ENCODE measurements at places on chromosomes 4 and X.

DNA sequence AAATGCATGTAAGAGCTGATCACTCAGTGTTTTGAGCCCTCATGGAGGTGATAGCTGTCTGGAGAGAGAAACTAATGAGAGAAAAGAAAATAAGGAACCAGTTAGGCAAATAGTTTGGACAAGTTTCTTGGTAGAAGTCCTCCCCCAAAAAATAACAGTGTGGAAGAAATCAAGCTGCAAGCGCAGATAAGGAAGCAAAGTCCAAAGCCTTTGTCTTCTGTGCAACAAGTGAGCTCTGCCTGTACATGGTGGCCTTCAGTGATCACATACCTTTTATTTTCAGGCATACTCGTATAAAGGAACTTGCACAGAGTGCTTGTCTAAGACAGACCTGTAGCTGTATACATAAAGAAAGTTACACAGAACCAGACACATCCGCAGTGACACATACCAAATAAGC is 2.5 kb upstream of the UGT2A3 start:
- DNase-seq: no peak

DNA sequence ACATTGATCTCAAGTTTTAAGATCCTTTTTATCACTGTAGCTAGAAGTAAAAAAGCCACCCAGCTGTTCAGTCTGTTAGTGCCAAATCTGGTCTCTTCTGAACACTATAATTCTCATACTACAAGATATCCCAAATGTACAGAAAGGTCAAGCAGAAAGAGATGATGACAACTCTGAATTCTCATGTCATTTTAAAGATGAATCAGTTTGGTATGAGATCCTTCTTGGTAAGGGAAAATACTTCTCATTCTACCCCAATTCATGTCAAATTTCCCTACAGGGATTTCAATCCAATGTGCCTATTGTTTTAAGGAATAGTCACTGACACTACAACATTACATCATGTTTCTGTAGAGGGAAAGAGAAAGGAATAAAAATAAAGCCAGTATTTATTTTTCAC is 184.5 kb downstream of the CPEB2 start:
- DNase-seq: no peak

- DNase-seq: no peak
Measured at GRCh38 chr4:100486496-100486895, 31.3 kb downstream of the EMCN start.

- no peak for DNase-seq
Measured at GRCh38 chrX:773292-774025, 142.9 kb downstream of the SHOX start.

DNA sequence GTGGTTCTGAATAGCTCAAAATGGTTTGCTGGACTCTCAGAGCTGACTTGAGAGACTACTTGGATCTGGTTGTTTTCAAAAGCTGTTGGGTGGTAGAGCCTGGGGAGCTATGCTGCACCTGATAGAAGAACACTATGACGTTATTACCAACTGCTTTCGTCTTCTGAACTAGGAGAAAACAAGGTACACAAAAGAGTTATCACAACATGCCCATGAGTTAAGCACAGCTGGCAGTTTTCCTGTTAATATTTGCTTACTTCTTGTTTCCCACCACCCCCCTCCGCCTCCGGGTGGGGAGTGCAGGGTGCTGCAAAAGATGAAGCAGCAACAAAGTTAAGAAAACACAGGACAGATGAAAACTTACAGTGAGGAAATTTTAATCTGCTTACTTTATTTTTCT is 69.1 kb downstream of the RASL11B start:
- no peak for DNase-seq

GRCh38 chrX:96837808-96838207 is 45.9 kb upstream of the RPA4 start:
- DNase-seq: no peak

- no peak for DNase-seq
Measured at GRCh38 chrX:18353931-18354368, 538 bp downstream of the SCML2 start.

GRCh38 chrX:130171446-130172126 is at the start of gene RAB33A:
Gene RAB33A, plus strand, starts transcription at chrX:130171962. Its CDS starts 101 bp downstream, at chrX:130172063.
- DNase-seq: no peak

- DNase-seq: no peak
Measured at GRCh38 chrX:133542476-133542875, 127.2 kb upstream of the GPC4 start.

GRCh38 chr4:109690690-109691410 is 12.4 kb downstream of the CASP6 start:
- no peak for DNase-seq

GRCh38 chrX:7730071-7730470 is 112.9 kb upstream of the VCX start:
- no peak for DNase-seq

GRCh38 chr4:152115794-152116193 is 355.0 kb upstream of the GATB start:
- no peak for DNase-seq

- no peak for DNase-seq
Measured at GRCh38 chrX:109281483-109282275, 200.2 kb downstream of the GUCY2F start.

DNA sequence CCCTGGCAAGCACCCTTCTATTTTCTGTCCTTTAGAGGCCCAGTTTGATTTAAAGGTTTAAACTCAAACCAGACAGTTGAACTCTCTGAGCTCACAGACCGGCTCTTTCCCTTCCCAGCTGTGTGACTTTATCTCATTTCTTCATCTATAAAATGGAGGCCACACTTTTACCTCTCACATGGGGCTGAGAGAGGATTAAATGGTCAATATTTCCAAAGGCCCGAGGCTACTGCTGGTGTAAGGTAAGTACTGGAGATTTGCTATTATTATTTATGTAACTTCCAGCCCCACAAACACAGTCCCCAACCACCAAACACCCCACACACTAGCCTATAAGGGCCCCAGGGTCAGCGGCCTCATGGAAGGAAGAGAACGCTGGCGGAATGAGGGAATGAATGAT is 13.6 kb upstream of the CYTL1 start:
- no peak for DNase-seq

DNA sequence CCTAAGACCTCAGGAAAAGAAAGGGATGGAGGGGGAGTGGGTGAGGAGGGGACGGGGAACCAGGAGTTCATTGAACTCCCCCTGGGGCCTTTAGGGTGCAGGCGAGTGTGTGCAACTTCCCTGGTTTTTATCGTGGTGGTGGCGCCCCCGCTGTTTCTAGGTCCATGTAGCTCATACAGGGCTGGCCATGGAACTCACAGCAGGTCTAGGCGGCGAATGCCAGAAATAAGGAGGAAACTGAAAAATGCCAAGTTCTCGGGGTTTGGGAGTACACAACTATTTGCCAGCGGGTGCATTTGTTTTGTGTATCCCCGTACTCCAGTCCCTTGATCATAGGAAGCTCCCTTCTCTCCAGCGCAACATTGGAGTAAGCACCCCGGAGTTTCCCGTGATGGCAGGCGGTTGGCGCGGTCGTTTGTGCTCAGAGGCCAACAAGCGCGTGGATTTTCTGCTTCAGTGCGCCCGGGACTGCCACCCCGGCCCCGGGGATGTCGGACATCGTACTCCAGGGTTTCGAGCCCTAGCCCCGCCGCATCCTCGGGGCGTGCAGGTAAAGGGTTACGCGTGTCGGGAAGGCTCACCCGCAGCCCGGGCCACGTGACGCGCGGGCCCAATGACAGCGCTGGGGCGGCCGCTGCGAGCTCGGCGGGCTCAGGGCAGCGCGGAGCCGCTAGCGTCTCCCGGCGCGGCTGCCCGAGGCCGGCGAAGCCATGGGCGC is 208.9 kb downstream of the NWD2 start:
- no peak for DNase-seq

- DNase-seq: no peak
Measured at GRCh38 chr4:2254665-2255500, 7.0 kb downstream of the MXD4 start.

DNA sequence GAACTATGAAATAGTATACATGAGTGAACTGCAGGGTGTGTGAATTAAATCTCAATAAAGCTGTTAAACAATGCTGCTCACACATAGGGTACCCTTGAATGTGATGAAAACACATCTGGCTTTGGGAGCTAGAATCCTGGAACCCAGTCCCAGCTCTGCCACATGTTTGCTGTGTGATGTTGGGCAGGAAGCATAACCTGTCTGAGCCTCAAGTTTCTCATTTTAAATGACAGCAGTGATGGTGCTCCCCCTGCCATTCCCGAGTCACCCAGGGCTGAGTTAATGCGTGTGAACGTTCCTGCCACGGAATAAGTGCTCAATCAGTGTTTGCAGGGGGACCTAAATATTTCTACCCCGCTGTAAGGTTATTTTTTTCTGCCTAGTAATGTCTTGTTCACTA is 10.9 kb downstream of the EVC start:
- DNase-seq: no peak

- no peak for DNase-seq
Measured at GRCh38 chrX:76550016-76550415, 122.5 kb downstream of the MAGEE1 start.

- no peak for DNase-seq
Measured at GRCh38 chr4:7460566-7460965, 25.8 kb upstream of the PSAPL1 start.

DNA sequence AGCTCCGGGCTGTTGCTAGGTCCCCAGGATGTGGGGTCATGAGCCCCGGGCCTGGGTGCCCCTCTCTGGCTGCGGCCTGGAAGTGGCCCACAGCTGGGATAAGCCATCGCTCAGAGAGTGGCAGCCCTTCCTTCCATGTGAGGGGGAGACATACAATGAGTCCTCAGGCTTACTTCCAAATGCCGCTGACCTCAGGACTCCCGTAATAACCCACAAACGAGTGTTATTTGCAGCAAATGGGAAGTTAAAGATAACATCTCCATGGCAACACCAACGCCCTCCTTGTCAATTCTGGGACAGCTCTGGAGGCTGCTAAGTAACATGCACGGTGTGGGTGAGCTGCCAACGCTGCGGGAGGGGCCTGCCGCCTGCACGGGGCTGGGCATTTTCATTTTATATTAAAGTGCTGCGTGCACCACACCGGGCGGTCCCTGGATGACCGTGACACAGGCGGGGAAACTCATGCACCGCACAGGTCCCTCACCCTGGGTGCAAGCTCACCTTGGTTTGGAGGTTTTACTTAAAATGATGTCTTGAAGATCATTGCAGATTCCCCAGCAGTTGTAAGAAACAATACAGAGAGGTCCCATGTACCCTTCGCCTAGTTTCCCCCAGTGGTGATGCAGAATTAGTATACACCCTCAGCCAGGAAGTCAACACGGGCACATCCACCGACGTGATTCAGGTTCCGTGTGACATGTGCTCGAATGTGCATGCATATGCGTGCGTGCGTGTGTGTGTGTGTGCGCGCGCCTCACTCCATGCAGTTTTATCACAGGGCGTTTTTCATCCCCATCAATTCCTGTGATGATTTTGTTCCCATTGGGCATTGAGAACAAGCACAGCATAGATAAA is 79.4 kb downstream of the ABLIM2 start:
- no peak for DNase-seq

DNA sequence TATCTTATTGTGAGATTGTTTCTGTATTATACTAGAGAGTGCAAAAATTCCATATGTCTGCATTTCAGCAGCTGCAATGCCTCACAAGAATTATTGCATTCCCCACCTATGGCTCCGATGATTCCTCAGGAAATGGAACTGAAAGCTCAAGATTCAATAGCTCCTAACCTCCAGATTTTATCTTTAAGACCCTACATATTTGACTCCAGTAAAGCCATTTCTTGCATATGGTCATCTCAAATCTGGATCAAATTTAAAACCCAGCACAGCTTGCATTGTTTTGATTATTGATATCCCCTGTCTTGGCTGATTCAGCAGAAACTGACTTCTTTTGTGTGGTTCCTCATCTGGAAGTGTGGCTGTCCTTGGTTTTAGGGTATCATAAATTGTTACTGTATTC is 142.6 kb downstream of the CORIN start:
- no peak for DNase-seq

- no peak for DNase-seq
Measured at GRCh38 chr4:76312457-76312856, 5.9 kb downstream of the STBD1 start.

DNA sequence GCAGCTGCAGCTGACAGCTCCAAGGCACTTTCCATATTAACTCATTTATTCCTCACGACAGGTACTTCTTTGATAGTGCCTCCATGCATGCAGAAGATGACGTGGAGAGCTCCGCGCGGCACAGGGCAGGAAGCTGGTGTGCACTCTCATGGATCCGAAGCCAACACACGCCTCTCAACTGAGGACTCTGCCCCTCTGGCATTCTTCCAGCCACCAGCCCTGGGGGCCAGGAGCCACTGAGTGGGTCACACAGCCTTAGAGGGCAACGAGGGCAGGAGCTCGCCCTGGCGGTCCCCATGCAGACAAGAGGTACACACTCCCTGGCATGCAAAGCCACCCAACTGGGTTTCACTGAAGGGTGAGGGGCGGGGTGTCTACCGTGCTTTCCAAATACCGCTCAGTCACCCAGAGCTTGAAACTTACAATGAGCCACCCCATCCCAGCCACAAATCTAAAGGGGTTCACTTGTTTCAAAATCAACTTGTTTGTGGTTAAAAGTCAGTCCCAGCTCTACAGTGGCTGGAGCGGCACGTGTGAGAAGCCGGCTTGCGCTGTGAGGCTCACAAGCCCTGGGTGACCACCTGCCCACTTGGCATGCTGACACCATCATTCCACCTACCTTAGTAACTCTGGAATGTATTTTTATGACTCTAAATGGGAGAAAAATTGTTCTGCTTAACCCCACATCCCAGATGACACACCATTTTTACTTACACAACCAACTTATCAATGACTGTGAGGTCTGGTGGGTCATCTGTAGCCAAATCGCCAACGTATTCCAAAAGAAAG is 16.2 kb downstream of the NOP14 start:
- no peak for DNase-seq
